ENCODE measurements at places on chromosomes 16 and 17.

GRCh38 chr16:88413231-88413630, 30.5 kb downstream of the ZNF469 start:
- DNase-seq, result no peak

GRCh38 chr17:73800893-73801292, 156.6 kb upstream of the SDK2 start:
- no peak for DNase-seq

- no peak for DNase-seq
These were observed 181.3 kb downstream of the CDH13 start for GRCh38 chr16:82808036-82808435.

- DNase-seq, result no peak
These were observed 10.4 kb downstream of the SLC6A4 start for GRCh38 chr17:30225112-30225511.

GRCh38 chr17:28948342-28948741, 3.0 kb downstream of the PHF12 start:
- DNase-seq, result no peak

DNA sequence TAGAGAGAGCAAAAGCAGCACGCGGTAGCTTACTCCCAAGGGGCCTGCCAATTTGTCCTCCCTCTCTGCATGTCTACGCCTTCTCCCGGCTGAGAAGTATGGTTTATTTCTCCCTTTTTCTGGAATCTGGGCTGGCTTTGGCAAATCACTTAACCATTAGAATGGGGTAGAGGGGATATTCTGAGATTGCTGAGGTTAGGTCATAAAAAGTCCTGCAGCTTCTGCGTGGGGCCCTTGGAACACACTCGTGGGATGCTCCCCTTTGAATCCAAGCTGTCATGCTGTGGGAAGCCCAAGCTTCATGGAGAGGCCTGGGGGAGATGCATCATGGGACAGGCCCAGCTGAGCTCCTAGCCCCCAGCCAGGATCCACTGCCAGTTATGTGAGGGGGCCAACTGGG, 403.6 kb upstream of the MAF start:
- DNase-seq, result no peak

GRCh38 chr17:64041912-64042311, 21.5 kb upstream of the ICAM2 start:
- DNase-seq, result no peak

- no peak for DNase-seq
These were observed 166.6 kb downstream of the PHKB start for GRCh38 chr16:47627721-47628120.
